Stimulated activated CD8-positive, alpha-beta memory T cell treated with anti-CD3 and anti-CD28 coated beads, Interleukin-15, amount 100 ng/mL, for 24 hours (primary cell): ENCODE measurements at places on chromosomes 7 and 10.

DNA sequence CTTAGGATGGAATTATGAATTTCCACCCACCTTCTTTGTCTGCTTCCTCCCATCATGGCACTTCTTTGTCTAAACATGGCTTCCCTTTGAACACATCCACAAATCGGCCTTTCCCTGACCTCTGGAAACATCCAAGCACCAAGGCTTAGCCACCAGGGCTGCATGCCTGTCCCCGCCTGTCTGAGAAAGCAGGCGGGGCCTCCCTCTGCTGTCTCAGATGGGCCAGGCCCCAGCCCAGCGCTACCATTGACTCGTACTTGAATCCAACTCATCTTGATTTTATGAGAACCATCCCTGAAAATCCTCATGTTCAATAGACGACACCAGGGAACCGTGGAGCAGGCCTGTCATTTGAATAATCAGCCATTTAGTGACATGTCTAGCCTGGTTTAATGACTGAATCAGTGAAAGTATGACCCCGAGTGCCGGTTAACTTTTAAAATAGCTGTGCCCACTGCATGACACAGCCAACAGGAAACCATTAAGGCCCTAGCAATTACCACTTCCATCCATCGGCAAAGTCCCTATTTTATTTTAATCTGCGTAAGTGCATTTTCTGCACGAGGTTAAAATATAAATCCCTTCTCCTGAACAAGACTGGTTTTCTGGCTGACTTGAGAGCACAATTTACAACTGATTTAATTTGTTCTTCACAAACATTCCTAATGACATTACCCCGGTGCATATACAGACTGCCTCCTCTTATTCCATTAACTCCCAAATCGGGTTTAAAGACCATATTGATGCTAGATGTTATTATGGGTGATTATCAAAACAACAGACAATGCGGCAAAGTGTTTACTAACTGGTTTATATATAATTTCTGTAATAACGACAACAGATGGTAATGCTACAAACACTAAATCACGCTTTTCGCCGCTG is 194.7 kb downstream of the BUB3 start:
- DNase-seq: no peak

GRCh38 chr10:74051736-74052342 is 53.9 kb downstream of the VCL start:
- no peak for DNase-seq

DNA sequence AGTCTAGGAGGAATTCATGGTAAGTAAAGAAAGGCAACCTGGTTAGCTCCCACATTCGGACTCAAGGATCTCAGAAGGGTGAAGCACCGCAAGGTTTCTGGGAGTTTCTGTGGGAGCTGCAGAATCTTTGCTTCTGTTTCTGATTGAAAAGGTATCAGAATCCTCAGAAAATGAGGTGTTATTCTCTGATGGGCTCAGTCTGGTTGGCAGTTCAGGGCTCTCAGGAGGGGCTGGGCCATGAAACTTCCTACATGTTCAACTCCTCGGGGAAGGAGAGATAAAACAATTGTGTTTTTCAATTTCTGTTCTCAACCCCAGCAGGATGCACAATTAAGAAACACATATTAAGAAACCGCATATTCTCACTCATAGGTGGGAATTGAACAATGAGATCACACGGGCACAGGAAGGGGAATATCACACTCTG is 9.1 kb downstream of the OR2A7 start:
- no peak for DNase-seq

- DNase-seq: no peak
Observed at GRCh38 chr10:65235846-65236245, 1690.0 kb upstream of the LRRTM3 start.

DNA sequence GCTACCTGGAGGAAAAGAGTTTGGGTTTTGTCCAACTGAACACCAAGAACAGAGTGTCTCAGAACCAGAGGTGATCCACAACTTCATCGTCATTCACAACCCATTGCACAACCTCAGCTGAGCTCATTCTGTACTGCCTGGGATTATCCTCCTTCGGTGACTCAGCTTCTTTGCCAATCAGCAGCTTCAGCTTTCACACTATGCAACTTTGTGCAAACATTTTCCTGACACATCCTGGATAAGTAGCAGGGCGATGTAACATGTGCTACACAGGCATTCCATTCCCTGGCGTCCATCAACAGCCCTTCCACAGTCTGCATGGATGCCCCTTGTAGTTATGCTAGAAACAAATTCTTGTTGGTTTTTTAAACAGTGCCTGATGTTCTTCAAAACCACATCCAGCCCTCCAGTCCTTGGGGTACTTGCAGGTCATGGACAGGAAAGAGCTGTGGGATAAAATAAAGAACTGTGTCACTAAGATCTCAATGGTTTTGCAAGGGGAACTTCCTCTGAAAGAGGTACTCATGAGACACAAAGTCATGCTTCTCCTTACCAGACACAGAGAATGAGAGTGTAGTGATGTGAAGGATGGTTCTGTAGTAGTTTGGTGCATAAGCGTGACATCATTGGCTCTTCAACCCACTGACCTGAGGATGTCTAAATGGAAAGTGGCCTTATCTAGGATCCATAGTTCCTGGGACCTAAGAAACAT is 478.5 kb downstream of the KIF20B start:
- DNase-seq: no peak

DNA sequence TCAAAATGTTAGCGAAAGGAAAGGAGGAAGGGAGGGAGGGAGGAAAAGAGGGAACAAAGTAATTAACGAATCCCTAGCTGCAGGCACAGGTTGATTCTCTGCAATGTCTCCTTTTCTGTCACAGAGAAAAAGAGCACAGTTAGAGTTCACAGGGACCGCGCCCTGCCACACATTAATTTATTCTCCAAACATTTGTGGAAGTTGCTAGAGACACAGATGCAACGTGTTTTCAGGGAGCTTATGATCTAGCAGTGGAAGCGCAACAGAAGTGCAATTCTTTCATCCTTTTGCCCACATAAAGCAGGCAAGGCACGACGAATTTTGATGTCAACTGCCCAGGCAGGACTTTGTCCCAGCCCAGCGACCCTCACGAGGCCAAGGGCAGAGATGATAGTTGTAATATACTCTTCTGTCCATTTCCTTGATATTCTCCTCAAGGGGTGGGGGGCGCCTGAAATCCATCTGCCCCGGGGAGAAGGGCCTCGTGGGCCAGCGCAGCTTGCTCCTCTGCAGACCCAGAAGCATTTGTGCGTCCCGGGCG is 101.7 kb upstream of the ZNF438 start:
- no peak for DNase-seq

- no peak for DNase-seq
Observed at GRCh38 chr10:15313843-15314242, 57.2 kb downstream of the FAM171A1 start.
